ENCODE measurements at places on chromosomes 2 and 18.

DNA sequence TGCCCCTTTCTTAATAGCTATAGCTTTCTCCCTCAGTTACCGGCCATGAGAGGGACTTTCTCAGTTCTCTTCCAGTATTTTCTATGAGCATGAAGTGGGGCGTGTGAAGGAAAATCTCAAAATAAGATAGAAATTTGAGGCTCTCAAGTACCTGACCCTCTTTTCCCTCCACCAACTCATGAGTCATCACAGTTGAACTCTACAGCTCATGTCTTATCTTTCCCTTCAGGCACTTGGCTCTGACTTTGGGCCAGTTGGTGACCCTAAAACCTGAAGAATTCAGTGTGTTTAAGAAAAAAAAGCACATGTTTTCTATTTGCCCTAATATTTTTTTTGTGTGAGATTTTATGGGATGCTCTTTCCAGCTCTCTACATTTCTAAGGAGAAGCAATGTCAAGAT, 896.7 kb upstream of the ZEB2 start:
- DNase-seq = no peak

GRCh38 chr2:101619191-101619591, 78.3 kb upstream of the MAP4K4 start:
- no peak for DNase-seq

DNA sequence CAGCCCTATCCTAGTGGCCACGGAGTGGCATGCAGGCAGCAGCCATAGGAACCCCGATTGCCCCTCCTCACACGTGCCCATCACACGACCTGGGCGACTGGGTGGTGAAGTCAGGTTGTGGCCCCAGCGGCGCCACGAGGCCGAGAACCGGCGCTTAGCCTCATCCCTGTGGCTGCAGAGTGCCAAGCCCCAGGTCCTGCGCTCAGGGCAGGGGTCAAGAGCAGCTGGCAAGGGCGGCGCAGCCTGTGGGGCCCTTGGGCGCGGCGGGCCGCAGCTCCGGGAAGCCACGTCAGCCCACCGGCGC, 73.3 kb downstream of the RPIA start:
- no peak for DNase-seq

- no peak for DNase-seq
Measured at GRCh38 chr2:200810252-200810997, 1.3 kb upstream of the BZW1 start.

GRCh38 chr2:133489641-133490410, 78.4 kb downstream of the NCKAP5 start:
- DNase-seq = no peak

DNA sequence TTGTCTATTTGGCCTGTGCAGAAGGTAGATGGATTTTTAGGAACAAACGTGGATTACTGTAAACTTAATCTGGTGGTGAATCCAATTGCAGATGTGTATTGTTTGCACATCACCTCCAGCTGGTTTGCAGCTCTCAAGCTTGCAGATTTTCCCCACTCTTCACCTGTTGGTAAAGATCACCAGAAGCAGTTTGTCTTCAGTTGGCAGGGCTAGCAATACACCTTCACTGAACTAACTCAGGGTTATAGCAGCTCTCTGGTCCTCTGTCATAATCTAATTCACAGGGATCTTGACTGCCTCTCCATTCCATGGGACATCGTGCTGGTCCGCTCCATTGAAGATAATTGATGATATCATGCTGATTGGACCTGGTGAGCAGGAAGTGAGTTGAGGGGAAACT, 181.5 kb downstream of the VAPA start:
- DNase-seq = no peak

GRCh38 chr18:74604774-74605173, 7.1 kb downstream of the ZNF407 start:
- DNase-seq = no peak

- no peak for DNase-seq
Measured at GRCh38 chr18:46374850-46375249, 270.7 kb downstream of the HAUS1 start.

DNA sequence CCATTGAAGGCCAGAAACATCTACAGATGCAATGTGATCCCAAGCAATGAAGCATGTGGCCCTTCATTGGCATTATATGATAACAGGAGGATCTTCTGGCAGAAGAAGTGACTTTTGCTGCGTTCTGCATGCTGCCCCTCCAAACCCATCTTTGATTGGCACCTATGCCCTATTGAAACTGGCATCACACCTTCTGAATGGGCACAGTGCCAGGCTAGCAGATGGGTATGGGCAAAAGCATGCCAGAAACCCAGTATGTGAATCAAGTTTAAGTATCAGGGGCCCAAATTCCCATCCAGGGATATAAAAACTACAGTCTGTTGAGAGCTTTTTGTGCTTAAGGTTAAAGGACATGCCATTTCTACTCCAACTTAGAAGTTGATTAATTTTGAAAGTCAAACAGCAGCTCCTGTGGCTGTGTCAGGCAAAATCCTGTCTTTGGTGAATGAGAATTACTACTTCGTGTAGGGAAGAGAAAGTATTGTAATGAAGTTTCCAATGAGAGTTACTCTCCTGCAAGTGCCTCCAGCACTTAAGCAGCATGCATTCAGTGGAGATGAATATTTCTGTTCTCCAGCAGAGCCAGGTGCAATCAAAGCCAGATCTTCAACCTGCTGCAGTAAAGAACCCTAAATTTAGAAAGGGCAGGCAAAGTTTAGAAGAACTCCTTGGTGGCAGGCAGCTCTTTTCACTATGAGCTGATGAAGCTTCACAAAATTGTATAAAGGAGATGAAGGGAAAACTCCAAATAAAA, 8.6 kb downstream of the VRK2 start:
- DNase-seq = no peak

- no peak for DNase-seq
Measured at GRCh38 chr2:152407204-152407721, 72.3 kb downstream of the FMNL2 start.

- DNase-seq = no peak
Measured at GRCh38 chr2:175205523-175205922, 24.0 kb upstream of the ATP5MC3 start.

- DNase-seq = no peak
Measured at GRCh38 chr2:208384637-208385036, 22.0 kb upstream of the PTH2R start.

- DNase-seq = no peak
Measured at GRCh38 chr2:228545041-228545747, 363.7 kb upstream of the SPHKAP start.

DNA sequence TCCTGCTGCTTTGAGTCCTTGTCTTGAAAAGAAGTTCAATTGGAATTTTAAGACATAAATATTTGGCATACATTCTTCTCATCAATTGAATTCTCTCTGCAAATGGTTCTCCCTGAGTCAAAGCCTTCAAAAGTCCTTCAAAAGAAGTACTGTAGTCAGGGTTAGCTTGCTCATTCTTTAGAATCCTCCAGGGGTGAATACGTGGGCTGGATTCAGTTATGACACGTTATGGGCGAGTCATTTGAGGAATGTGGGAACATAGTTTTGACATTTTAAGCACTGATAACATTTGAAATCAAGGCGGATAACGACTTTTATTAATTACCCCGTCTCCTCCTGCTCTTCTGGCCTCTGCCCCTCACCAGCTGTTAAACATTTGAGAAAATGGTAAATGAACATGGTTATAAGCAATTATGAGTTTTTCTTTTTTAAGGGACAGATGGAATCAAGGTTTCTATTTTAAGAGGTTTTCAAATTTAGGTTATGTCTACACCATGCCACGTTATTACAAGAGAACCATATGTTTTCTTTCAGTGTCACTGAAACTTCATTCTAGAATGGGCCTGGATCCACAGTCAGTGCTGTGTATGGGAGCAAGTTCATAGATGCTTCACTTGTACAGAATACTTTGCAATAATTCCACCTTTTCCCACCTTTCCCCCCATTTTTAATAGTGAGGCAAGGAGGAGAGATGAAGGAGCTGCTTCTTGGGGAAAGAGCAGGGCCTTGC, 273.1 kb downstream of the TSN start:
- peak; percentile 53 for DNase-seq

GRCh38 chr18:77334876-77335275, 85.2 kb downstream of the GALR1 start:
- DNase-seq = no peak

DNA sequence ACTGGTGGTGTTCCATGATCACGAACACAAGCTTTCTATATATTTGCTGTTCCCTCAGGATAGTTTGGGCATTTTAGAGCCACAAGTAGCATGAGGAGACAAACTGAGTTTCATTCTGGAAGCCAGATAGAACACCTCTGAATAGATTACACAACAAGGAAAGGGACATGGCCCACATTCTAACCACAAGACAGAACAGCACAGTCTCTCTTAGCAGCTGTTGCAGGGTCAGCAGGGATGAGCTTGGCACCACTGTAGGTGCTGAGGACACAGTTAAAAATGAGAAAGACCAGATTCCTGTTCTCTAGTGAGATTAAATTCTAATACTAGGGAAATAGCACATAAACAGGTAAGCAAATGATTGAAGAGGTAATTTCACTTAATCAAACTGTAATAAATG, 235.3 kb downstream of the ZNF407 start:
- DNase-seq = no peak

DNA sequence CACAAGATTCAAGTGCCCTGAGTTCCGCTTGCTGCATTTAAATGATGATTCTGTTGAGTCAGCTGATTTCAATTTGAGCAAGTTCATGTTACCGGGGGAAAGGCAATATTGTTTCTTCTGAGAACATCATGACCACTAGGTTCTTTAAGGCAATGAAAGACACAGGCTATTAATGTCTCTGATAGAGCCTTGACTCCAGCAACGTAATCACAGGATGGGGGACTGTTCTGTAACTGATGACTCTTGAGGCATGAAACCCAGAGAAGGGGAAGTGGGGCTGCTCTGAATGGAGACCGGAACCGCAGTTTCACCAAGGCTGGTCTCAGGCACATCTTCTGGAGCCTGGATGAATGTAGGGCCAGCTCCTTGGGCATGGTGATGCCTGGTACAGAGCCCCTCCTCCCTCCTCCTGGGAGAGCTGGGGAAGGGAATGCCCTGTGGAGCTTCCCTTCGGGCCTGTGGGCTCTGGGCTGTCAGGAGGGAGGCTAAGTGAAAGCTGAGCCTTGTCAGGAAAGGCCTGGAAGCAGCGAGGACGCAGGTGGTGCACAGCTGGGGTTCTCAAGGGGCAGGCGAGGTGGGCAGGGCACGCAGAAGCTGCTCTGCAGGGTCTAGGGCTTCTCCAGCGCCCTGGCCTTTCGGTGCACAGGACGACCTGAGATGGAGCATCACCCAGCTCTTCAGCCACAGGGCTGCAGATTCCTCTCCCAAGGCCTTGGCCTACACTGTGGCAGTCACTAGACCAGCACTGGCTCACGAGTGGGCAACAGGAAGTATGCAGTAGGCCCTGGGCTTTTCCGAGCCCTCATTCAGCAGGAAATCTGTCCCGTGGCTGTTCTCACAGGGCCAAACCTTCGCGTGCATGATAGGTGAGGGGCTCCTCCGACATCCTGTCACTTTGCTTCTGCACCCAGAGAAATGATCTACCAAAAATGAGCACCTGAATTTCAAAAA, 36.6 kb upstream of the PRLH start:
- no peak for DNase-seq

GRCh38 chr2:45782436-45782835, 131.0 kb downstream of the PRKCE start:
- DNase-seq = no peak

DNA sequence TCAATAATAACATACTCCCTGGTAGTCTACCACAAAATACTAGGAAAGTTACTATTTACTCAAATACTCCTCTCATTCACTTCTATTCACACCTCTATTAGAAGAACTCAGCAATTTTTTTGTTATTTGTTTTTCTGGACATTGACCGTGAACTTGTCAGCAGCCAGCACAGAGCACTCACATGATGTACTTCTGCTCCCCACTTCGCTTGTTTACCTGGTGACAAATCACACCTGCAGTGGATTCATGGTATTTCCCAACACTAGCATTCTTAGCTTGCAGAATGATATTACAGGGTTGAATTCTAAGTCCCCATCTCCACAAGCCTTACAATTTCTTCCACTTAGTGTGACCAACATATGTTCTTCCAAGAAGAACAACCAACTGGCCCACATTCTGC, 238.2 kb downstream of the SATB2 start:
- no peak for DNase-seq

DNA sequence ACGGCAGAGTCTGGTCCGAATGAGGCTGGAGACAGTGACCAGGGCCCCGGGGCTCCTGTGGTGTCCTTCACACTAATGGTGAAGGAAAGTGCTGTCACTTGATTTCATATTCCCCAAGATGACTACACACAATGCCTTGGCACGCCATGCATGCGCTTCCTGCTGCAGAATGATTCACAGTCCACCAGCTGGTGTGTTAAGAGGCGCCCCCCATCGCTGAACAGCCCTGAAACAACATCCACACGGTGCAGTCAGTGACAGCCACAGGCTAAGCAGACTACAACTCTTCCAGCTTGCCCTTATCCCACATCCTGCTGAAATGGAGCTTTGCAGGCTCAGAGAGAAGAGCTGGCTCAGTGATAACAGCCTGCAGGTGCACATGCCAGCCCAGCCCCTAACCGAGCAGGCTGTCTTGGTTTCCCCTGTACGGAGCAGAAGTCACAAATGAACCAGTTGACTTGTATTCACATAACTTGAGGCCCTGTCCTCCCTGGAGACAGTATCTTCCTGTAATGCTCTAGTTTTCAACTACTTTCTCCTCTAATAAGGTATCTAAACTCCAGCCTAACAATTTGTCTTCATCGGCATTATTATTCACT, 24.3 kb upstream of the CDH20 start:
- DNase-seq = no peak

- DNase-seq = no peak
Measured at GRCh38 chr2:49831698-49832367, 677.5 kb upstream of the FSHR start.

- no peak for DNase-seq
Measured at GRCh38 chr2:26536371-26537068, 58.6 kb upstream of the OTOF start.

DNA sequence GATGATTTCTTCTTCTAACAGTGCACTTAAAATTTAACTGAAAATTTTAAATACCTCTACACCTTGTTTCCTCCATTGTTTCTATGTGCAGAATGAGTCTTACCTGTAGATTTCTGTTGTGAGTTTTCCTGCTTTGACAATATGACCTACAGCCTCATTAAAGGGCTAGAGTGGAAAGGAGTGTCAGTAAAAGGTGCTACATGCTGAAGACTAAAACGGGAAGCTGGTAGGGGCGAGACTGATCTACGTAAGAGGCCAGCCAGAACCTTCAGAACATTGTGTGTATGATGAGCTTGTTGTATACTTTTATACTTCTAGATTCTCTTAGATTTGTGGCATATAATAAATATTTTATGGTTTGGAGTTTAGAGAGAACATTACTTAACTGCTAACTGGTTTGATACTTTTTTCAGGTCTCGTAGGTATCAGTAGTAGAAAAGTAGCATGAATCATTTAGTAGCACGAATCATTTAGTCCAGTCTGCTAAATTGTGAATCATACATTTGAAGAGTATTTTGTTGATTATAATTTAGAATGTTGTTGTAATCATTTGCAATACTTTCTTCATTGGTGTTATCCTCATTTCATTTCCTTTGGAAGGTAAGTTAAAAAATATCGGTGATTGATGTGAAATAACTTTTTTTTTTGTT, 14.3 kb downstream of the INSIG2 start:
- no peak for DNase-seq

DNA sequence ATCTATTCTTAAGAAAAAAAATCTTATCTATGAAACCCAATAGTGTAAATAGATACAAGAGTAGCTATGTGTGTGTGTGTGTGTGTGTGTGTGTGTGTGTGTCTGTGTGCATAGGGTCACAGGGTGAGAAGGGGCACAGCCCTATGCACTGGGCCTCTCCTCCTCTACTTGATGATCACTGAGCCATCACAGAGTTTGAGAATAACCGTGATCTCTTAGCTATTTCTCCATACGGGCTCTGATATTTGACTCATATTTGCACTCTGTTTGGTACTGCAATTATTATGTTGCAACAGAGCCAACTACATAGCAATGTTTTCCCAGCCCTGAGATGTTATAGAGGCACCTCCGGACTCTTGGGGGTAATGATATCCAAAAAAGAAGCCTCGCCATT, 28.8 kb upstream of the SLC40A1 start:
- DNase-seq = no peak

Measured in SW480 (cell line).